ENCODE measurements at places on chromosomes 12 and 14. TPM values are rescaled to one million over a fixed set of nuclear protein-coding genes. Genes with fewer than 3 reads are reported as not detected.

Gene FAM222A
- 0.63 TPM for total RNA-seq

Gene RPL6
- total RNA-seq = 2,257 TPM

Gene TMEM132D
- total RNA-seq = not detected

Gene ENDOU
- not detected for total RNA-seq

Gene RNU6-7
- not detected for total RNA-seq

Gene DCD
- total RNA-seq = not detected

Gene CABP1
- 0.56 TPM for total RNA-seq

Gene JPH4
- not detected for total RNA-seq

Gene TRPV4
- not detected for total RNA-seq

Gene SERPINA1
- 160 TPM for total RNA-seq

Gene TAS2R14
- 3.7 TPM for total RNA-seq

Gene FIGNL2
- total RNA-seq = 0.50 TPM

Gene DHRS1
- 14.2 TPM for total RNA-seq

Gene RAB3IP
- total RNA-seq = 21.8 TPM

Gene RD3L
- not detected for total RNA-seq

Gene KLRK1
- 0.24 TPM for total RNA-seq

Gene CDC42BPB
- 7.2 TPM for total RNA-seq

Gene EML5
- total RNA-seq = 2.6 TPM

Gene NDRG2
- total RNA-seq = 5.4 TPM

Gene FAM181A
- not detected for total RNA-seq

Gene RDH16
- 0.69 TPM for total RNA-seq

Gene OR6C2
- not detected for total RNA-seq

Gene RPAP3
- 44.0 TPM for total RNA-seq

Gene SMIM41
- total RNA-seq = not detected

Gene TMEM132C
- not detected for total RNA-seq

Gene PTPRR
- not detected for total RNA-seq

Gene ESR2
- 0.56 TPM for total RNA-seq

Gene CD163
- not detected for total RNA-seq

Gene C3AR1
- 6.4 TPM for total RNA-seq

Gene C12orf50
- total RNA-seq = 0.29 TPM
